ENCODE measurements at places on chromosomes 16 and 17. TPM values are rescaled to one million over a fixed set of nuclear protein-coding genes. Genes with fewer than 3 reads are reported as not detected.
A peak's percentile ranks its signal among the peaks of the same experiment; 100 is the strongest.

Gene USP6
- not detected for total RNA-seq

DNA sequence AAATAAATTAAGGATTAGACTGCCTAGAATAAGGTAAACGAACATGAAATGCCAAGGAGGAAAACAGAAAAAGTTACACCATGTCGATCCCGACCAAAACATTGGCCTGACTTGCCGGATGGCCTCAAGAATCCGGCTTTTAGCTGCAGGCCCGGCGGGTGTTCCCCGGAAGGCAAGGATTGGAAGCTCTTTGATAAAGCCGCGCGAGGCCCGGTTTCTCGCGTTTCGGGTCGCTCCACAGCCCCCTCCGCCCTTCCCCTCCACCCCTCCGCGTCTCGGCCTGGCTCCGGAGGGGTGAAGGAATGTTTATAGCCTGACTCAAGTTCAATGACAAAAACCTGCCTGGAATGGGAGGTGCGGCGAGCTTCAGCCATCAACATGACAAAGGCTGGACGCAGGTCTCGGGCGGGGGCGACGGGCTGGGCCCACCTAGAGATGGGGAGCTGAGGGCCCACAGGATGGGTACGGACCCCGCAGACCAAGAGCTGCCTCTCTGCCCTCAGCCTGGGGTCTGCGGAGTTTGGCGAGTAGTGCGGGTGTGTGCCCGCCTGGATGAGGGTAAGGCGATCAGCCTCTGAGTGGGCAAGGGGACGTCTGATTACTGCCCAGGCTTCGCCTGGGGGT is 2.6 kb downstream of the PRAC1 start:
- no peak for DNase-seq

GRCh38 chr16:70724146-70725023 is 38.5 kb upstream of the MTSS2 start:
- no peak for DNase-seq

- no peak for DNase-seq
Observed at GRCh38 chr17:37088913-37089312, 140.2 kb downstream of the AATF start.

DNA sequence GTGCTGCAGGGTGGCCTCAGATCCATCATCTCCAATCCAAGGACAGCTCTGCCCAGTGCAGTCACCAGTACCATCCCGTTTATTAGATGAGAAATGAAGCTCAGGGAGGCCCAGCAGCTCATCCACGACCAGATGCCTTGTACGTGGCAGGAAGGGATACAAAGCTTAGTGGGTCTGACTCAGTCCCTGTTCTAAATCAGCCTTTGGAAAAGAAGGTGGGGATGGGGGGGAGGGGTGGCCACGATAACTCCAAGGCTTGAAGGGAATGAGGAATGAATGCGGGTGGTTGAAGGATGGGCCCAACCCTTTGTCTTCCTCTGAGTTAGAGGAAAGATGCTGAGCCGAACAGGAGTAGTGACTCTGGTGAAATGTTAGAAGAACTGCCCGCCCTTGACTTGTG is 25.8 kb downstream of the LLGL2 start:
- DNase-seq: no peak

GRCh38 chr17:7192271-7192937 is 13.2 kb upstream of the ASGR1 start:
- no peak for DNase-seq

DNA sequence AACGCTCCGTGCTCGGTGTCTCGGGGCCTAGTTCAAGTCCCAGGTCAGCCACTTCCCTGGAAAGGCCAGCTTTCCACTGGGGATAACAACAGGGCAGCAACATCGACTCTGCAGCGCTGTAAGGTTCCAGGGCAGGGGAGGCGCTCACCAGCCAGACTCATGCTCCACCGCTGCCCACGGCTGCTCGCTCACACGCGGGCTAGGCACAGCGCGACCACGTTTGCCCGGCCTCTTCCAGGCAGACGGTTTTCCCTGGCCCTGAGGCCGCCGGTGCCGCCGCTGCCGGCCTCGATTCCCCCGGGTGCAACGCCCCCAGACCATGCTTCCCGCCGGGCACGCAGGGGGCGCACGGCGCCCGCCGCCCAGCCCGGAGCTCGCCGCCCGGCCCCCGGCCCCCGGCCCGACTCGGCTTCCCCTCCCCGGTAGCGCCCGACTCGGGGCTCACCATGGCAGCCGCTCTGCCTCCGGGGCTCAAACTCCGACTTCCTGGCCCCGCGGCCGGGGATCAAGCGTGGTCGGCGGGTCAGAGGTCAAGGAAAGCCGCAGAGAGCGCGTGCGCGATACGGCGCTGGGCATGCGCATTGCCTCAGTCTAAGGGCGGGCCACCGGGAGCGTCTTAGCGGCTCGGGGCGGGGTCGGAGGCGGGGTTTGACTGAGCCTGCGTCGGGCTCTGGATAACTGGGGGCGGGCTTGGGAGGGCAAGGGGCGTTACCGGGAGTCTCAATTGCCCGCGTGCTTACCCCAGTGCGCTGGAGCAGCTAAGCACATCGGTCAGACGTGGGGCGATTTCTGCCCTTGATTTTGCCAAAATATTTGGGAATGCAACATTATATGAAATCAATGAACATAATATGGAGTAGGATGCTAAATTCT is at the start of gene PAM16:
Gene PAM16, minus strand, starts transcription at position 535 of the 873 bp plus-strand sequence. Its CDS starts 87 bp downstream, at position 448.
- DNase-seq: peak; percentile 69

GRCh38 chr16:74291577-74292208 is 4.9 kb upstream of the PSMD7 start:
- DNase-seq: no peak

- DNase-seq: no peak
Observed at GRCh38 chr16:76035689-76036088, 241.5 kb upstream of the CNTNAP4 start.

DNA sequence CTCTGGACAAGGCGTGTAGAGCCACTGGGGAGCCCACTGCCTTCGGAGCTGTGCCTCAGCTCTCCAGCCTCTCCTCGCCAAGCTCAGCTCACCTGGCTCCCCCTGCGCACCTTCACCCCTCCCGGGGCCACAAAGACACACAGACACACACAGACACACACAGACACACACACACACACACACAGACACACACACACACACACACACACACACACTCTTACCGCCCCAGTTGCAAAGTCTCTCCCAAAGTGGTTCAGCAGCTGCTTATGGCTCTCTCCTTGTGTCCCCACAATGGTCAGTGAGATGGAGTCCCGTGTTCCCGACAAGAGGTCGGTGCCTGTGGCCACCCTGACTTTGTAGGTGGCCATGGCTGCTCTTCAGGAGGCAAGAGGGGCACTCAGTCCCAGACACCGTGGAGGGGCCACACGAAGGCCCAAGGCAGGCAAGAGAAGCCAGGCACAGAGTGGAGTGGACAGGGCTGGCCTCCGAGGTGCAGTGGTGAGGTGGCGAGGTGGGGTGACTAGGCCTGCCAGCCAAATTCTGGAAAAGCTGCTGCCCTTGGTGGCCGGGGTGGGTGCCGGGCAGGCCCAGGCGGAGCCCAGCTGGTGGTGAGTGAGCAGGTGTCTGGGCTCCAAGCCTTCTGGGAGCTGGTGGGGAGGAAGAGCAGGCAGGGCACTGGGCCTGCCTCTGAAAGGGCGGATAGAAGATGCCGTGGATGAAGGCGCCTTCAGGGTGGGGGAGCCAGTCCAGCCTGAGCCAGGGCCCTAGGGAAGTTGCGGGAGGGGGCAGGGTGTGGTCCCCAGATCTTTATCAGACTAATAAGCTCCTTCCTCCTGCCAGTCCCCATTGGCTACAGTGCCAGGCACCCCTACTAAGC is at the start of gene ALOX12B:
Gene ALOX12B, minus strand, starts transcription at position 642 of the 877 bp plus-strand sequence. Its CDS starts 274 bp downstream, at position 368.
- DNase-seq: no peak

DNA sequence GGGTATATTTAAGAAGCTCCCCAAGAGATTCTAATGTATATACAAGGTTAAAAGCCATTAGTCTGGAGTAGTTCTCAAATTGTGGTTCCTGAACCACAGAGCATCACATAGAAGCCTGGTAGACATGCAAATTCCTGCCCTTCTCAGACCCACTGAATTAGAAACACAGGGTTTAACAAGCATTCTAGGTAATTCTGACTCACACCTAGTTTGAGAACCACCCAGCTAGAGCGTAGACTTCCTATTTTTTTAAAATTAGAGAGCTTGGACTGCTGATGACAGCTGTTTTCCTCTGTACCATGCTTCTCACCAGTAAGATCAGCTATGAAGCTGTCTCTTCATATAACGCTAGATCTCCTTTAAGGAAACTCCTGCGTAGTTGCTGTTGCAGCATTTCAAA is 50.6 kb downstream of the HS3ST3B1 start:
- no peak for DNase-seq

GRCh38 chr17:50660042-50660886 is 25.6 kb downstream of the ABCC3 start:
- no peak for DNase-seq

DNA sequence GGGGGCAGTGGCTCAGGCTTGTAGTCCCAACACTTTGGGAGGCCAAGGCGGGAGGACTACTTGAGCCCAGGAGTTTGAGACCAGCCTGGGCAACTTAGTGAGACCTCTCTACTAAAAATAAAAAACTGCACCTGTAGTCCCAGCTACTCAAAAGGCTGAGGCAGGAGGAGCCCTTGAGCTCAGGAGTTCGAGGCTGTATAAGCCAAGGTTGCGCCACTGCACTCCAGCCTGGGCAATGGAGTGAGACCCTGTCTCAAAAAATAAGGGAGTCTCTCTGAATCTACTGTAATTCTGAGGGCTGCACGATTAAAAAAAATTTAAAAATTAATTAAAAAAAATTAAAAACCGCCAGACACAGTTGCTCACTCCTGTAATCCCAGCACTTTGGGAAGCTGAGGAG is 3.9 kb downstream of the COIL start:
- no peak for DNase-seq

- DNase-seq: no peak
Observed at GRCh38 chr17:8681170-8681949, 50.8 kb upstream of the MYH10 start.

Gene ALG1
- total RNA-seq: 35.5 TPM

DNA sequence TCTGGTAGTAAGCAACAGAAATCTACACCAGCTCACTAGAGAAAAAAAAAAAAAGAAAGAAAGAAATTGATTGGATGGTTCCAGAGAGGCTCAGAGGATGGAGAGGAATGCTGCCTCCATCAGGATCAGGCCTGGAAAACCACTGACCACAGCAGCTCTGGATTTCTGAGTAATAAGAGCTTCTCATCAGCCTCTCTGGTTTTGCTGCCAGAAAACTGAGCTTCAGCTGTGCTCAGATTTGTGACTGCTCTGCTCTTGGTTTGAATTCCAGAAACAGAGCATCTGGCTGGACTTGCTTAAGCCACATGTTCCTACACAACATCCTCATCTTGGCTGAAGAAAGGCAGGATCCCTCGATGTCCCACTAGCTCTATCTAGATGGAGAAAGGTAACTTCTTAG is 25.9 kb downstream of the IRX6 start:
- no peak for DNase-seq

- DNase-seq: no peak
Observed at GRCh38 chr17:66702106-66702936, 132.6 kb upstream of the CACNG5 start.

DNA sequence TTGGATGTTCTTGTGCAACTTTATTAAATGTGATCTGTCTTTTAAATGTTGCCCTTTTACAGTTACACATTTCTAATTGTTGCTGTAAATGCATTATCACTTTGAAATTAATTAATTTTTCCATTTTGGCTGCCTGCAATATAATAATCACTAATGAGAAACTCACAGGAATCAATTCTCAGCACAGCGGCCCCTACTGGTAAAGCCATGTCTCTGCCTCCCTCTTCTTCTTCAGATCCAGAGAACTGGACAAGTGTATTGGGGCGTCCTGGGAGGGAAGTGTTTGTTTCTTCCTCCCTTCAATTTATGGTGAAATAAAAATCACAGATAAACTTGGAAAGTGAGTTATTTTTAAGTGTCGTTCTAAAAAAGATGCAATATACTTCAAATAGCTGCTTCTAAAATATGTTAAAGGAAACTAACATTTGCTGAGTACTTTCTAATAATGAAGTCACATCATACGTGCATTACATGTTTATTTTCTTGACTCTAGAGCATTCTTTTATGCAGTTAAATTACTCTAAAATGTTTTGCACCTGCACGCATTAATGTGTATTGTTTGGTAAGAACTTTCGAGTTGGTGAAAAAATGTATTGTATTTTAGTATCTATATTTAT is 338.0 kb downstream of the WWOX start:
- DNase-seq: no peak

DNA sequence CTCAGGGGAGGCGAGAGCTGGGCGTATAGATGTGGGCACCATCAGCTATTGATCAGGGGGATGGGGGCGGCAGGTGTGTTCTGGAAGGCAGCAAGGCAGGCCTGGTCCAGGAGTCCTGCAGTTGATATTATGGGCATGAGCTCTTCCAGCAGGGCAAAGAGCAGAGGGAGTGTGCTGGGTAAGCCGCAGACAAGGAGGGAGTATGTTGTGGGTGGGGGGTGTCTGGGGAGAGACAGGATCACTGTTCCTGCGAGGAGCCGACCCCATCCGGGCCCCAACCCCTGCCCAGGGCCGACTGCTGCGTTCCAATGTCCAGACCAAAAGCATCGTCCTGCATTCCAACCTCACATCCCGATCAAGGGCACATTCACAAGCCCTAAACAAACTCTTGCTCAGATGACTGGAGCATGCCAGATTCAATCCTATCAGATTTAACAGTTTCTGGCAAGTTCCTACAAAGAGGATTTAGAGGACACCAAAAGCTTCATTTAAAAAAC is 9.2 kb downstream of the MXRA7 start:
- no peak for DNase-seq

Measured in pulmonary artery endothelial cell (primary cell).